ENCODE measurements at places on chromosomes 5 and 9. TPM values are rescaled to one million over a fixed set of nuclear protein-coding genes. Genes with fewer than 3 reads are reported as not detected.

Gene C9orf50
- total RNA-seq, result not detected

Gene TLX3
- total RNA-seq, result not detected

Gene GCNT4
- 63.2 TPM for total RNA-seq

Gene DNM1
- total RNA-seq, result 6.1 TPM

Gene TEK
- not detected for total RNA-seq

Gene PCDHB16
- 1.3 TPM for total RNA-seq

Gene PPIC
- total RNA-seq, result 4.1 TPM

Gene FAM193B
- 45.3 TPM for total RNA-seq

Gene ERAP2
- 0.68 TPM for total RNA-seq

Gene MYMK
- not detected for total RNA-seq

Gene PCSK5
- 5.3 TPM for total RNA-seq

Gene SPATA31A3
- 0.20 TPM for total RNA-seq

Gene PCDHA13
- 0.86 TPM for total RNA-seq

DNA sequence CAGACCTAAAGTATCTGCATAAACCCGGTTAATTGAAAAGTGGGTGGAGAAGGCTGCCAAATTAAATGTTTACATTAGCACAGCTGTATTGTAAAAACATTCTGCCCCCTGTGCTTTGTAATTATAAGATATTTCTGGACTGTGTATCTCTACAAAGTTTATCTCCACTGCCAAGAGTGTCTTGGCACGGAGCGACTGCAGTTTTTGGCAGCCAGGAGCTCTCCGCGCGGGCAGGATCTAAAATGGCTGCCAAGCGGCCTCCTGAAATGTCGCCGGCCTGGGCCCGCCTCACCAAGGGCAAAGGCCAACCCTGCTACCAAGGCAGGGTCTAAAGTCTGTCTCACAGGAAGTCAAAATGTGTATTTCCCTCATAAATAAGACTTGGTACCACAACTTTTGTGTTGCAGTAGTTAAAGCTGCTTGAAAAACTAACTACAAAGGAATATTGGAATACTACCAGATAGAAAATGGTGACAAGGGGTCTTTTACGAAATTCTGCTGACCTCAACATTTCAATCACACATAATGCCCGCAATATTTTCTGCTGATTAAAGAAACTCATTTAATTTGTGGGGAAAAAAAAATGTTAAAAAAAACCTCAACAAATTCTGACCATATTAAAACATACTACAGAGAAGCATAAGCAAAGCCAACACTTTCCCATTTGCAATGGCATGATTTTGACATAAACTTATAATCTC, 110.4 kb downstream of the NFIB start:
- DNase-seq, result peak; percentile 89

GRCh38 chr5:81422671-81423070, 28.7 kb upstream of the ACOT12 start:
- DNase-seq, result no peak

DNA sequence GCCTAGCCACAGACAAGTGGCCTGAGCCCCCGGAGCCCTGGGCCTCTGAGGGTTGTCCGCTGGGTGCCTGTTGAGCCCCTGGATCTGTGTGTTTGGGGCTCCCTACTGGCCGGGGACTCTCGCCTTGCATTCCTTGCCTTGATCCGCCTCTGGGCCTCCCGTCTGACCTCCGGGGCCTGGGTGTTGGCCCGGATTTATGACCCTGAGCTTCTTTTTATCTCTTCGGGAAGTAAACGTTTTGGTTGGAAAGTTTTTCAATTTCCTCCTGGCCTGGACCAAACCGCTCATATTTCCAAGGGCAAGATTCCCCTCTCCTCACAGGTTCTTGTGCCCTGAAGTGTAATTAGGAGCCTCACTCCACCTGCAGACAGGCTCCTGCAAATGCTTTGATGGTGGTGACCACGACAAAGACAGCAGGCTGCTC, 69.3 kb upstream of the EGFLAM start:
- no peak for DNase-seq

GRCh38 chr9:96169484-96169883, 132.5 kb downstream of the HSD17B3 start:
- DNase-seq, result peak; percentile 54

- DNase-seq, result no peak
These were observed 312.2 kb downstream of the SLIT3 start for GRCh38 chr5:168988699-168989098.

- DNase-seq, result no peak
These were observed 4.4 kb downstream of the UGCG start for GRCh38 chr9:111900858-111901612.

DNA sequence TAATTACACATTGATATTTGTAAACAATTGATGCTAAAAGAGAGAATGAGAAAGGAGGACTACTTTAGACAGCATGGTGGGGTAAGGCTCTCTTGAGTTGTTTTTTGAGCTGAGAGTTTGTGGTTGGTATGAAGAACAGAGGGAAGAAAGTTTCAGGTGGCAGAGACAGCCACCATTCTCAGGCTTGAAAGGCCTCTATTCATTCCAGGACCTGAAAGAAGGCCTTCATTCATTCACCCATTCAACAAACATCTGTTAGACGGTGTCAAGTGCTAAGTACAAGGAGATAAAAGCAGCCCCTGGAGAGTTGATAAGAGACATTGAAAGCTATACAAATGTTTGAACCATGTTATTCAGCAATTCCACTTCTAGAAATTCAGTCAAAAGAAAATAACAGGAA, 21.7 kb upstream of the ADAM19 start:
- DNase-seq, result no peak

DNA sequence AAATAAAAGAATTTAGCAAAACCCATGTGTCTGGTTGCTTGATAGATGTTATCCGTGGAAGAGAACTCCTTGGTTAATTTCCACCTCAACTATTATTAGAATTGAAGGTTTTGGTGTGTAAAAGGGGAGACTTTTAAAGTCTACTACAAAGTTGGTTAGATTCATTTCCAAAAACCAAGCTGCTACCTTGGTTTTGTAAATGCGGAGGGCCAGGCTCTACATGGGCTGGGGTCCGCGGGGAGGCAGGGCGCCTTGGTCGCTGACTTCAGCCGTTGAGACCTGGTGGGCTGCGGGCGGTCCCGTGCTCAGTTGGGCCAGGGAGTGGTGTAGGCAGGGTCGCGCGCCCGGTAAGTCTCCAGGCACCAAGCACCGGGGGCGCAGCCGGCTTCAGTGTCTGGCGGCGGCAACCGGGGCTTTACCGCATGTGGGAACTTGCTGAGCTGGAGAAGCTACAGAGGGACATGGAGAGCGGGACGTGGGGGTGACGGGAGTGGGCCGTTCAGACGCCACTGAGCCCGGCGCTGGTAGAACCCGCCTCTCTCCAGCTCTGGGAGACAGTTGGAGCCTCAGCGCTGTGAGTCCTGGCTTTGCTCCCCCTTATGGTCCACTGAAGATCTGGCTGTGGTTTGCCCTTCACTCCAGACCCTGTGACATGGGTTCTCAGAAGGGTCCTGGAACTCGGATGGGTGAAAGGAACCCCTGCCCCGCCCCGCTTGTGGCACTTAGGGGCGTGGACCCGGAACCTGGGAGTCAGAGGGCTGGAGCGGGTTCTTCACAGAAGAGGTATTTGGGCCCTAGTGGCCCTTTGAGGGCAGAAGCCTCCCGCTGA, 11.8 kb downstream of the NR2F1 start:
- DNase-seq, result peak; percentile 75

GRCh38 chr5:109703829-109704228, 14.1 kb downstream of the MAN2A1 start:
- DNase-seq, result no peak

DNA sequence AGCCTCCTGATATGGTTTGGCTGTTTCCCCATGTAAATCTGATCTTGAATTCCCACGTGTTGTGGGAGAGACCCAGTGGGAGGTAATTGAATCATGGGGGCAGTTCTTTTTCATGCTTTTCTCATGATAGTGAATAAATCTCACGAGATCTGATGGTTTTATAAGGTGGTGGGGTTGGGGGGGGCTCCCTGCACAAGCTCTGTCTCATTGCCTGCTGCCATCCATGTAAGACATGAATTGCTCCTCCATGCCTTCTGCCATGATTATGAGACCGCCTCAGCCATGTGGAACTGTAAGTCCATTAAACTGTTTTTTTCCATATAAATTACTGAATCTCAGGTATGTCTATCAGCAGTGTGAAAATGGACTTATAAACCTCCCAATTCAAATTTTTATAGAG, 12.8 kb downstream of the XRCC4 start:
- no peak for DNase-seq

DNA sequence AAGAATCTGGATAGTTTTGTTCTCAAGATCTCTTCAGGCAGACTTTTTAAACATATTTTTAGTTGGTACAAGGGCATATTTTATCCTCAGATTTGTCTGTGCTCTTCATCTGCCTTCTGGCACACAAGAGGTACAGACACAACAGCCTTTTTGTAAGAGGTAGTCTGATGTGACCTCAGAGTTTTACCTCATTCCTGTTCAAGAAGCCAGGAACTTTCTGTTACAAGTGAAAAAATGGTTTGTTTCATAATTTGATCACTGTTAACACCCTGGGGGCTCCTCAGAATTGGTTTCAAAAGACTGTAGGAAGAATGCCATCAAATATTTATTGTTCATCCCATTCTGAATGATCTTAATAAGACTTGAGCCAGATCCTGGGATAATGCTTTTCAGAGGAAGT, 136.7 kb downstream of the PRKACG start:
- no peak for DNase-seq

- DNase-seq, result peak; percentile 72
These were observed 86.4 kb downstream of the ADRB2 start for GRCh38 chr5:148912714-148913398.

GRCh38 chr9:38227061-38227540, 158.1 kb upstream of the SHB start:
- no peak for DNase-seq

DNA sequence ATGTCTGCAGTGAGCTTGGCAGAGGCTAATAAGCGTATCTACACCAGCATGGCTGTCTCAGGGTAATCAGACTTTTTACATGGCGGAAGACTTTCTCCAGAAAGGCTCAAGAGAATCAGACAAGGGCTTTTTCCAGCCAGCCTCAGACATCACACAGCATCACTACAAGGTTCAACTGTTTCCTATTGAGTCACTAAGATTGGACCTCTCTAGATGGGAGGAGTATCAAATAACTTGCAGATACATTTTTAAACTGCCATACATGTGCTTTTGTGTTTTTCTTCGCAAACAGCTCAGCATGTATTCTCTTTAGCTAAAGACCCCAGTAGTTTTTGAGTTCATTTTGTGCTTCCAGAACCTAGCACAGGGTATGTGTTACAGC, 22.9 kb upstream of the PIK3R1 start:
- no peak for DNase-seq

DNA sequence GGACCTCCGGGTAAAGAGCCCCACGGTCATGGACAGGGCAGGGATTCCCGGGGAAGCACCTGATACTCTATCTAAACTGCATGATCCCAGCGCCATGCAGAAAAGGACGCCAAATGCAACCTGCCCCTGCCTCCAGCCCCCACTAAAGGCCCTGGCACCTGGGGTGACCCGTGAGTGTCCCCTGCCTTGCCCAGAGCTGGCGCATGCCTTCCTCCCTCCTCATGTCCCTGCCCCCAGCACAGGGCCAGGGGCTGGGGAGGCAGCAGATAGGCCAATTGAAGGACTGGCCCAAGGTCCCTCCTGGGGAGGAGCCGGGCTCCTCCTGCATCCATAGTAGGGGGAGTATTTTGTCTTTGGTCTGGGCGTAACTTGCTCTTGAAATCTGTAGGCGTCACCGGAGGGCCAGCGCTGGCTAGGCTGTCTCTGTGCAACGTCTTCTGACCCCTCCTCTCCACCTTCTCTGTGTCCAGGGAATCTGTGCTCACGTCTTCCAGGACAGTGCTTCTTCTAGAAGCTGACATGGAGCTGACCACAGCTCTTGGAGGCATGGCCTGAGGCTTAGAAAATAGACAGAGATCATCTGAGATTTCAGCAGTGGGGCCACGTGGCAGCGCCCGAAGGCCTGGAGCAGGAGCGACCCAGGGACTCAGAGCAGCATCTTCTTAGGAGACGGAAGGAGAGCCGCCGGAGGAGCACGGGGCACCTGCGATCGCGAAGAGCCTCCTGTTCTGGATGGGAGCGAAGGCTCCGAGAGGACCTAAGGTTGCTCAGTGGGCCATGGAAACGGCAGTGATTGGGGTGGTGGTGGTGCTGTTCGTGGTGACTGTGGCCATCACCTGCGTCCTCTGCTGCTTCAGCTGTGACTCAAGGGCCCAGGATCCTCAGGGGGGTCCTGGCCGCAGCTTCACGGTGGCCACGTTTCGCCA, 660 bp downstream of the SPAAR start:
- DNase-seq, result no peak

- DNase-seq, result no peak
These were observed 3.8 kb downstream of the IFNA1 start for GRCh38 chr9:21443849-21444625.

GRCh38 chr9:103819936-103820335, 274.2 kb upstream of the SMC2 start:
- peak; percentile 51 for DNase-seq

DNA sequence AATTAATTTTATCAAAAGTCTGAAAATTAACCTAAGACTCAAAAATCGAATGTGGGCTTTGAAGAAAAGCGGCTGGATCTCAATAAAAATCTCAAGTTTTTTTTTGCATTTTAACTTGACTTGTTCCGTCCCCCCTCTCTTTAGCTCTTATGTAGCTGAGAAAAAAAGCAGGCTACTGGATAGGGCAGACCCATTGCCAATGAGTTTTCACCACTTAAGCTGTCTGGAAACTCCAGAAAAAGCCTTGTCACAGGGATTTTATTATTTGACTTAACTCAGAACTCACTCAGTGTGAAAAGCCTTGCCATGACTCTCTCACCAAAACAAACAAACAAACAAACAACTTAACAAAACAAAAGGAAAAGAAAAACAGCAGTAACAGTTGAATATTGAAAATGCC, 247.4 kb downstream of the CDH9 start:
- DNase-seq, result no peak

DNA sequence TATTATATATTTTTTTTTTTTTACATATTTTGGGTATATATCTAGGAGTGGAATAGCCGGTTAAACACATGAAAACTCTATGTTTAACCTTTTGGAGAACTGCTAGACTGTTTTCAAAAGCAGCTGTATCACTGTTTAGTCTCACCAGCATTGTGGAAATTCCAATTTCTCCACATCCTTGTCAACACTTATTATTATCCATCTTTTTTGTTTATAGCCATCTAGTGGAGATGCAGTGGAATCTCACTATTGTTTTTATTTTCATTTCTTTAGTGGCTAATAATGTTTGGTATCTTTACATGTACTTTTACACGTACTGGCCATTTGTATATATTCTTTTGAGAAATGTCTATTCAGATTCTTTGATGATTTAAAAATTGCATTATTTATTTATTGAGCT, 22.7 kb upstream of the CCDC180 start:
- no peak for DNase-seq

GRCh38 chr5:54634089-54634488, 116.5 kb downstream of the SNX18 start:
- DNase-seq, result no peak

Measured in G401 (cell line).